ENCODE measurements at places on chromosomes 3 and 15.

DNA sequence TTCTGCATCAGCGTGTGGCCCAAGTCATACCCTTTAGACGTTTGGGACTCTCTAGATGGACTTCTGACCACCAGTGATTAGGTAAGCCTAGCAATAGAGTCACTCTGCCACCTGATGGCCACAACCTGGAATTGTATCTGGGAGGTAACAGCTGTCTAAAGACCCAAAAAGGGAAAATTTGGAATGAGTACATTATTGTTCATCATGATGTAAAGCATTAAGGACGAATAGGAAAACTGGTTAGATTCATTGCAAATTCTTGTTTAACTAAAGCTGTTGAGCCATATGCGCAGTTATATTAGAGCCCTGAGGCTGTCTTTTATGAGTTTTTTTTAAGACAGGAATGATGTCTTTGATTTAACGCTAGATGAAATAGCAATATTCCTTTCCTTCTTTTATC is 63.6 kb downstream of the FAM81A start:
- peak; percentile 74 for DNase-seq

DNA sequence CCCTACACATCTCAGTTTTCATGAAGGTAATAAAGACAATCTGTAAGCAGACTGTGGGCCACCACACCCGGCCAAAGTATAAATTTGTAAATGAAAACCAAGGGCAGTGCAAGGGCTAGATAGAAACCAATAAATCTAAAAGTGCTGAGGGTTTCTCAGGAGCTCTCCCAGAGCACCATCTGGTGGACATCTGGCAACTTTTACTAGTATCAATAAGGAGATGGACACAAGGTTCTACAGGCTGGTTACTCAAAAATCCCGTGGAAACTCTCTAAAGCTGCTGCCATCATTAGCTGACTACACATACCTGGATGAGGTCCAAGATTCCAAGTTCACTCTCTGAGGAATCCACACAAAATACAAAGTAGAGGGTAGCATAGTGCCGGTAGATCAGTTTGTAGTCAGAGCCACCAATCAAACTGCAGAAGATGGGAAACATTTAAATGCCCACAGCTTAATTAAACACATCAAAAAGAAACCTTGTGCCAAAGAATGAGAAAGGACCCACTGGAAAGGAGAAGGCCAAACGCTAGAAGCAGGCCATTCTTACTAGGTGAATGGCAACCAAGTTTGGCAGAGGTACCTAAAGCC is 5.5 kb downstream of the AP3S2 start:
- DNase-seq = no peak

GRCh38 chr3:101065962-101066361 is 72.7 kb upstream of the ABI3BP start:
- DNase-seq = peak; percentile 9

GRCh38 chr3:135271177-135272025 is 476.3 kb downstream of the EPHB1 start:
- DNase-seq = no peak

- no peak for DNase-seq
These were observed 40.8 kb downstream of the POLR2M start for GRCh38 chr15:57747206-57747896.

GRCh38 chr3:142857056-142857455 is 31.8 kb downstream of the PCOLCE2 start:
- DNase-seq = no peak

DNA sequence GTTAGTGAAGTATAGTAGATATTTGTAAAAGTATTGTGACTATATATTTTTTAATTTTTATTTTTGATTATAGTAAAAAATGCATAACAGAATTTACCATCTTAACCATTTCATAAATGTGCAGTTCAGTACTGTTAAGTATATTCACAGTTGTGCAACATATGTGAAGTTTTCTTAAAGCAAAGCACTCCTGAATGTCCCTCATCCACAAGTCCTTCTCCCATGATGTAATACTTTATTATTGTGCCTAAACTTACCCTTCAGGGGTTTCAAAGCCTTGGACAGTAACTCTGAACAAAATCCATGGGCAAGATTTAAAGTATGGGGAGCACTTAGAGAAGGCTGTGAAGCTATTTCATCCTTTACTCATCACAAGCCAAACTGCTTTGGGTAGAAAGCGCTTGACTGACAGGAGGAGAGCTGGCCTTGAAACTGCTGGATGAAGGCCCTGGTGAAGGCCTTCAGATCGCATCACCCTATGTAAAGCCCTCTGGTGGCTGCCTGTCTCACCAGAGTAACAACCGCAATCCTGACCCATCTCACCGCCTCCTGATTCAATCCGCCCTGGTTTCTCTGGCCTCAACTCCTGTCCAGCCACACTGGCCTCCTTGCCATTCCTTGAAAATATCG is 28.0 kb downstream of the LSM3 start:
- no peak for DNase-seq

GRCh38 chr3:45497963-45498362 is 96.6 kb upstream of the LIMD1 start:
- DNase-seq = no peak

- no peak for DNase-seq
These were observed 32.0 kb downstream of the APBA2 start for GRCh38 chr15:28917791-28918140.

- DNase-seq = peak; percentile 73
These were observed 209.2 kb upstream of the ZPLD1 start for GRCh38 chr3:102225407-102226132.

GRCh38 chr3:61192222-61192621 is 59.0 kb downstream of the FHIT start:
- DNase-seq = no peak

DNA sequence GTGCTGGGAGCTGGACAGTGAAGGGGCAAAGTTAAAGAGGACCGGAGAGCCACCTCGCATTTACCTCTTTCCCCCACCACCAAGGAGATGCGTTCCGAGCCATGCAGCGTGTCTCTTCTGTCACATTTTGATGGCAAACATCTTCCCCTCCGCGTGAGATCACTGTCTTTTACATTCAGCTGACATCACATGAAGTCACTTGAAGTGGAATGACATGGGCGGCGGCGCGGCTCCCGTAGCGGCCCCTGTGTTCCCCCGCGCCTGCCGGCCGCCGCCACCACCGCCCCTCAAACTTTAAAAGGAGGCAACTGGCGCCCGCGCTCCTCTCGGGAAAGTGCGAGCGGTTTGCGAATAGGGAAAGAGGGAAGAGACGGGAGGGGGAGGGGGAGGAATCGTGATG is at the start of gene FEZF2:
Gene FEZF2 (minus strand): TSS at position 336 of the 400 bp plus-strand sequence. CDS start 682 bp downstream, outside the sequence.
- no peak for DNase-seq

DNA sequence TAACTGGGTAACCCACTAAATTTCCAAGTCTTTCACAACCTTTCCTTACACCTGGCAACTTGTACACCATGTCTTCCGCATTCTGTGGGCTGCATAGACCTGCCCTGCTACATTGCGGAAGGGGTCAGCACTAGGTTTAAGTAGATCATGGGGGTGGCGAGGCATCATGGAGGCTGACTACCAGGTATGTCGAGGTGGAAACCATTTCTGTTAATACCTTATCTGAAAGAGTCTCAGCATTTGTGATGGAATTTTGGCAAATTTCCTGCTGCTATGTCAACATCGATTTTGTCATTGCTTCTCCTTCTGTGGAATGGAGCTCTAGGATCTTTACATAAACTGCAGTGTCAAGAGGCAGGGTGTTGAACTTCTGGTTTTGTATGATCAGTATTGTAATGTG is 187.2 kb downstream of the GHSR start:
- no peak for DNase-seq

DNA sequence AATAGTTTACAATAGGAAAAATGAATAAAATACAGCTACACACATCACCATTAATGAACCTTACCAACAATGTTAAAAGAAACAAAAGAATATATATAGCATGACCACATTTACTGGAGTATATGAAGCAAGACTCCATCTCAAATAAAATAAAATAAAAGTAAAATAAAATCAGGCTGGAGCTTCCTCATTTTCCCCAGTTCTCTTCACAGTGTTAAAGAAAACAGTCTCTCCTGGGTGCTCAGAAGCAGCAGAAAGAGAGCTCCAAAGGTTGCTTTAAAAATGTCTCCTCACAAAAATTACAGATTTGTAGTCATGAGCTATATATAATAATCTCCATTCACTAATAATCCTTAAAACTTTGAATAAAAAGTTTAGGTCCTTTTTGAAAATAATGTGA is 48.8 kb downstream of the PIK3CB start:
- no peak for DNase-seq

GRCh38 chr3:54951405-54951804 is 23.5 kb upstream of the LRTM1 start:
- DNase-seq = peak; percentile 39

GRCh38 chr3:193863657-193864357 is 270.8 kb downstream of the OPA1 start:
- DNase-seq = no peak

DNA sequence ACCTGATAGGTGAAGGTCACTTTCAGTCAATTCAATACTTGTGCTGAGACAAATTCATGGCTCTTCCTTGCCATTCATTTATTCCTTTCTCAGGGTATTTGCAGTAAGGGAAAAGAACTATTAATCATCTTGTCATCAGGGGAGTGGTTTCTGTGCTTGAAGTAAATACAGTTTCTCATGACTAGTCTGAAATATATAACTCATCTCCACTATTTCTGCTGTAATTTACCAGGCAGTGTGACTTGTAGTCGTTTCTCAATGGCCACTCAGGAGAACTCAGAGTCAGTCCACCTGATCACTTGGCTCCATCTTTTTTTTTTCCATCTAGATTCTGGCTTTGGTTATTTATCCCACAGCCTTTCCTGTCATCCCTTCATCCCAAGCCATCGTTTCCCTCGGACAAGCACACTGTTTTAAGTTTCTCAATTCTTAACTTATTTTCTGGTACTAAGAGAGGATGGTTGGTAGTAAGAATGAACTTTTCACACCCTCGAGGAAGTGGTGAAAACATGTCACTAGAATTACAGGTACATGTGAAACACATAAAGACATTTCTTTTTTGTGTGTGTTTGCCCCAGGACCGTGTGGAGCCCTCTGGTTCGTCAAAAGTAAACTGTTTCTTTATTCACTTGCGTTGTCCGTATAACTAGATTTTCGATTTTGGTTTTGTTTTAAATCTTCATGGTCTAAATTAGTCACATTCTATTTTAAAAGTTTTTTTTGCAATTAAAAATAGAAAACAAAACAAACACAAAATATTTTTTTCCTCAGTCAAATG is 620.2 kb downstream of the ZBBX start:
- no peak for DNase-seq

DNA sequence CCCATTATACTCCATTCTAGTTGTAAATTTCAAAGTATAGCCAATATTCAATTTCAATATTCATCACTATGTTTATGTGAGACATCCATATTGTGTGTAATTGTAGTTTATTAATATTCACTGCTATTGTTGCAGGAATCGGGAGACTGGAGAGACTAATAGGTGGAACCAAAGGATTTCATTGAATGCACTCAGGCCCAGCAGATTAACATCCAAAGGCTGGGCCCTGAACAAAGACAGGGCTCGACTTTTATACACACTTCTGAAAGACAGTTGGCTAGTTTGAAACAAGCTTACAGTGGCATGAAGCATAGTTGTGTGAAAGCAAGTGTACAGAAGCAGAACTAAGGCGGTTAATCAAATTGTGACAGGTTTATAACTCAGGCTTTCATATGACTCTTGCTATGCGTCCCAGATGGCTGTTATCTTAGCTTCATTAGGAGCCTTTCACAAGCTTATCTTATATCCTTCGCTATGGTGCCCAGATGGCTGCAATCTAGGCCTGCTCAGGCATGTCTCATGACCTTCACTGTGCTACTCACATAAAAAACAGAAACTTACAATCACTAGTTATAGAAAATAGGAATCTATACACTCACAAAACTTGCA is 1038.8 kb upstream of the EPHA6 start:
- DNase-seq = no peak

- no peak for DNase-seq
These were observed 216.1 kb downstream of the WNT5A start for GRCh38 chr3:55270976-55271375.

DNA sequence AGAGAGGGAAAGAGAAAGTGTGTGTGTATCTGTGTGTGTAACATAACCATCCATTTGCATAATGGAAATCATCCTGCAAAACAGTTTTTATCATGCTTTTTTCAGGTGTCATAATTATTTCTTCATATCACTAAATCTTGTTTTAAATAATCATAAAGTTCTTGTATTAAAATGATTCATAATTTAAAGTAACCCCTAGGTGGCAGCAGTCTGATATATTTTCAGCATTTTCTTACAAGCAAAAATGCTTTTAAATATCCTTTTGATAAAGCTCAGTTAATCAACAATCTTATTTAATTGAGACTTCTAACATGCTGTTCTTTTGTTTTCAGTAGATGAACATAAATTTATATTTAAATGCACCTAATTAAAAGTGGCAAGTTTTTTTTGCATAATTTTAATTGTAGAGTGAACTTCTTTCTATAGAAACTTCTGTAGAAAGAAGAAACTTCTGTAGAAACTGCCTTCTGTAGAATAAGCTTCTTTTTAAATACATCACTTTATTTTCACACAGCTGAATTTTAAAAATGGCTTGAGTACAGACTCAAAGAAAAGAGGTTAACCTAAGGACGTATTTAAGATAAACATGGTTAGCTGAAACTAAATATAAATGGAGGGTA is 72.5 kb downstream of the OPA1 start:
- peak; percentile 42 for DNase-seq

- no peak for DNase-seq
These were observed 173.3 kb downstream of the PDZRN3 start for GRCh38 chr3:73451301-73451944.

- no peak for DNase-seq
These were observed 90.0 kb downstream of the ANO10 start for GRCh38 chr3:43531835-43532234.

GRCh38 chr15:81113861-81114291 is 20.2 kb upstream of the CFAP161 start:
- no peak for DNase-seq

DNA sequence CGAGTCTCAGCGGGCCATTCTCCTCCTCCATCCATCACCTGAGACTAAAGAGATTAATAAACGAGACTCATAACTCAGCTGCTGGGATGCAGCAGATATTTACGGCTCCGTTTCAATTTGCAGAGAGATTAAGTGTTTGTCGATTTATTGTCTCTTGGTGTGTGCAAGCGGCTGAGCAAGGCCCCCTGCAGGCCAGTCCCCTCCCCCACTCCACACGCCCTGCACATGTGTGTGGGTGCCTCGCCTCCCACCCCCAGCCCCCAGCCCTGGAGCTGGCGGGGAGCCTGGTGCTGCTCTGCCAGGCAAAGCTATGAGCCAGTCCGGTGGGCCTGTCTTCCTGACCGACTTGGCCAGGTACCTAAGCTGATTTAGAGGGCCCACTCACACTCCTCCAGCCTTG is 63.0 kb downstream of the CYP11A1 start:
- no peak for DNase-seq

DNA sequence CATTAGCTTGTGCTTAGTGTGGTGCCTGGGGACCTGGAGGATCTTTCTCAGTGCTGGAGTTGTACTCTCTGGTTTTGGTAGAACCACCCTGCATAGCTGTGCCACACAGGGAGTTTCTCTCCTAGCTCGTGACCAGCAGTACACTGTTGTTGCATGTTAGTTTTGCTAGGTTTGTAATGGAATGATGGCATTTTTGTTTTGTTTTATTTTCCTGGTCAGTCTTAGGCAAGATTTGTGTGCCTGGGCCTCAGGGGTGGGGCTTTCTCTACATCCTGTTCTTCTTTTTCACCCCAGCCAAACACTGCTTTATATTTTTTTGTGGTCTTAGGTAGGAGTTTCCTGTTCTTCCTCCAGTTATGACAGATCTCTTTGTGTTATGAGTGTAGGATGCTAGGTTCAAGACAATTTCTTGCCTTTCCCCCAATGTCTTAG is 534.5 kb upstream of the KCNMB2 start:
- no peak for DNase-seq
